ENCODE measurements at places on chromosomes 1 and 21.

- DNase-seq = no peak
These were observed 2.2 kb upstream of the BCL9 start for GRCh38 chr1:147539122-147539575.

- DNase-seq = no peak
These were observed 133.9 kb upstream of the IGSF21 start for GRCh38 chr1:17973694-17974093.

- no peak for DNase-seq
These were observed 327.1 kb downstream of the PRDM2 start for GRCh38 chr1:14027099-14027498.

- DNase-seq = no peak
These were observed 96.9 kb downstream of the LPAR3 start for GRCh38 chr1:84795966-84796600.

DNA sequence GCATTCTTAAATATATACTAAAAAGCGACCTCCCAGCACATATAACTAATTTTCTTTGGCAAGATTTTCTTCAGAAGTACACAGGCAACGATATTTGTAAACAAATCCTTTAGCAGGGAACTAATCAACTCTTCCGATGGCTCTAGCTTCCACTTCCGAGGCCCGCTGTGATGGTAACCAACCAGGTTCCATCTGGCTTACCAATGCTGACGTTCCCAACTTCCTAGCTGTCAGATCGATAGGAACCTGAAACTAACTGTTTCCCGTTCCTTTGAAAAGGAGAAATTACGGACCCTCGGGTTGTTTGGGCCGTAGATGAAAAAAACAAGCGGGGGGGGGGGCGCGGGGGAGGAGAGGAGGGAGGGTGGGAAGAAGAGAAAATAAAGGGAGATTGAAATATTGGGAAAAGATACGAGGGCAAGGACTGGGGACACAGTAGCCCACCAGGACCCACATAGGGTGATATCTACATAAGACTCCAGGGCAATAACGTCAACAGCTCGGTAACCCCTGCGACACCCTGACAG, 513 bp downstream of the GTF2B start:
- DNase-seq = no peak

DNA sequence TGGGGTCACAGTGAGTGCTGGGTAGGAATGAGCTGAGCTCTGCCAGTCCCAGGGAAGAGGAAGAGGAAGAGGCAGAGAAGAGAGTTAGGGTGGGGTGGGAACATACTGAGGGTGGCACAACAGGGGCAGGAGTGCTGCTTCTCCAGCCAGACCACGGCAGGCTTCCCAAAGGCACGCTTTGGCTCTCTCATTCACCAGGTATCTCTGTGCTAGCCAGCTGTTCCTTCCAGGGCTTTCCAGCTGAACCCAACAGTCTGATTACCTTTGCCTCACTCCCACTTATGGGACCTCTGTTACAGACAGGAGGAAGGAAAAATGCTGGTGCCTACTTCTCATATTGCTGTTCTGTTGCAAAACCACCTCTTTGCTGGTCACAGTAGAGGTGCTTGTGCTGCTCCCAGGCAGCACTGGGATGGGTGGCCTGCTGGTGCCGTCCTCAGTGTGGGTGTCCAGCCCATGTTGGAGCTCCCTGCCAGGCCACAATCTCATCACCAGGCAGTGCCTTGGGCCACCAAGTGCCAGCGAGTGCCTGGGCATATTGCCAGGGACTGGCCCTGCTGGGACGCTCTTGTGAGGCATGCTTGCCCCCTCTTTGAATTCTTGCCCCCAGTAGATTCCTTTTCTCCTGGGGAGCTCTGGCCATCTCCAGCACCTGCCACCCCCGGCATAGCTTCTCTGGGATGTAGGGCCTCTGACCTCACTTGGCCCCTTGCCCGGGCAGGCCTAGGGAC, 2.1 kb downstream of the ADORA1 start:
- DNase-seq = no peak

DNA sequence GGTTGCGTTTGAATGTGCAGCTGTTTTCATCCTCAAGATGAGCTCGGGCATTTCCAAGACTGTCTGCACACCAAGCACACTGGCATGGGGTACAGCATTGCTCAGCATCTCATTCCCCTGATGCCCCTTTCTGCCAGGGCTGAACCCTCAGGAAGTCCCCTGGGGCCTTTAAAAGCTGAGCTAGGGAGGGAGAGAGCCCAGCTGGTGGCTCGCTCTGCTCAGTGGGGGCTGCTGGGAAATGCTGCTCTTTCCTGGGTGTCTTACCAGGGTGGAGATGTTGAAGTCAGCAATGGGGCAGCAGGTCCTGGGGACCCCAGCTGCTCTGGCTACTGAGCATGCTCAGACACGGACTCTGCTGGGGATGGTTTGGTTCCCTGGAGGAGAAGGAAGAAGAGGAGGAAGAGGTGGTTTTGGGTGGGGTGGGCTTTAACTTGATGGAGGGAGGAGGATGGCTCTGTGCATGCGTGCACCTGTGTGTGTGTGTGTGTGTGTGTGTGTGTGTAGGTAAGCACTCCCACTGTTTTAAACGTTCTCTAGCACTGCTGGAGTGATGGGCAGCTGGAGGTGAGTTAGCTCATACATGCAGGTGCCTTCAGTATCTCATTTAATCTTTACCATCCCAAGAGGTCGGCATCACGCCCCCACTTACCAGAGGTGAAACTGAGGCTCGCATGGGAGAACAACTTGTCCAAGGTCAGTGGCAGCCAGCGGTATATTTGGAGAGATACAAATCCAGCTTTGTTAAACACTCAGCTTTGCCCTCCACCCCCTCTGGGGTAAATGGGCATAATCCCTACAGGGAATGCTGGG, 40.9 kb downstream of the ACTL8 start:
- DNase-seq = no peak

DNA sequence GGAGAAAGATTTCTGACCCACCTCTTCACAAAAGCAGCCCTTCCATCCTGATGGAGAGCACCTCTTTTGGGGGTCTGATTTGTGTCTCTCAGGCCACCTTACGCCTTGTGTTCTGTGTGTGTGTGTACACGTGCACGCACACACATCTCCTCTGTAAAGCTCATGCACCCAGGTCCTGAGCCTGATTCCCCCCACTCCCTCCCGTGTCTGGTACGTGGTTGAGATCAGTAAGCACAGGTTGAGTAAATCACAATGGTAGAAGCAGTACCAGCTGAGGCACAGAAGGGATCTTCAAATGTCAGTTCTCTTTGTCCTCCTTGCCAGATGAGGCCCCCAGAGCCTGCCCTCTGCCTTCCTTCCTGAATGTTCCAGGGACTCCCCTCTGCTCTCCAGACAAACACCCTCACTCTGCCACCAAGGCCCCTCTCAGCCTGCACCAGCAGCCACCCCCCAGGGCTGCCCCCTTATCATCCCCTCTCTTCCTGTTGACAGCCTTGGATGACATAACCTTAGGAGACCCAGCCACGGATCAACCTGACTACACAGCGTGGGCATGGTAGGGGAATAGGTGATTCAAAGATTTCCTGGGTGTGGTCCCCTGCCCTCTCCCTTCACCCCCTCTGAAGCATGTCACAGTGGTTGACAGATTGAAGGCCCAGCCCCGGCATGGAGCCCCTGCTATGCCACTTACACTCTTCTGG, 112.8 kb downstream of the HIVEP3 start:
- DNase-seq = no peak

GRCh38 chr1:36133484-36133883, 8.5 kb upstream of the COL8A2 start:
- no peak for DNase-seq

DNA sequence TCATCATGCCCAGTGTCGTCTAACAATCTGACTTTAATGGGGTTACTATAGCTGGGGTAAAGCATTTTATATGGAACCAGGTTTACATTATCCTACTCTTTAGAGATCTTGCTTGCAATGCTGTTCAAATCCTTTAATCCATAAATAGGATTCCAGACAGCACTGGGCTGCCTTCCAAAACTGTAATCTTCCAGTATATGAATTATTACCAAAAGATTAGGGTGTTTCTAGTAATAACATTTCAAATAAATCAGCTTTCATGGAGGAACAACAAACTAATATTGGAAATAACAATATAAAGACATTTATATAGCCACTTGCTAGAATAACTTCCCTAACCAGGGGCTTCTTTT, 88.6 kb upstream of the PLXNA2 start:
- DNase-seq = no peak

- no peak for DNase-seq
These were observed 1.3 kb downstream of the SMG5 start for GRCh38 chr1:156281281-156281680.

- DNase-seq = no peak
These were observed 6.5 kb downstream of the LRP8 start for GRCh38 chr1:53321366-53321765.

Measured in NCI-H1048 (cell line).